ENCODE measurements at places on chromosomes 12 and 14. TPM values are rescaled to one million over a fixed set of nuclear protein-coding genes. Genes with fewer than 3 reads are reported as not detected.

The MYH7 gene
- not detected for total RNA-seq

The KRT2 gene
- total RNA-seq, result not detected

GRCh38 chr12:3002646-3003045, 43.4 kb downstream of the TEAD4 start:
- H3K27me3 ChIP-seq, result no peaks in the 10 kb centered on the region
- no peaks in the 10 kb centered on the region for H3K36me3 ChIP-seq
- DNase-seq, result no peak
- no peaks in the 10 kb centered on the region for H3K4me1 ChIP-seq
- no peak overlapping the region for H3K27ac ChIP-seq

- H3K36me3 ChIP-seq, result peaks cover 36% of the 10 kb centered on the region
- DNase-seq, result peak; percentile 2
- peaks cover 4% of the 10 kb centered on the region for H3K4me1 ChIP-seq
- no peaks in the 10 kb centered on the region for H3K27me3 ChIP-seq
Observed at GRCh38 chr12:46571608-46572007, 199.0 kb upstream of the SLC38A2 start.

- no peak overlapping the region for H3K27ac ChIP-seq
- DNase-seq, result no peak
- H3K4me1 ChIP-seq, result peaks cover 6% of the 10 kb centered on the region
Observed at GRCh38 chr12:57909056-57909455, 32.3 kb upstream of the ATP23 start.

The CLEC2B gene
- total RNA-seq, result 13.0 TPM

The PTHLH gene
- not detected for total RNA-seq

- no peaks in the 10 kb centered on the region for H3K4me1 ChIP-seq
- H3K36me3 ChIP-seq, result no peaks in the 10 kb centered on the region
- H3K4me3 ChIP-seq, result no peak overlapping the region
- DNase-seq, result no peak
- no peak overlapping the region for H3K27ac ChIP-seq
Observed at GRCh38 chr12:8553088-8553627, 12.5 kb upstream of the CLEC4E start.

GRCh38 chr12:3363608-3364007, 127.4 kb upstream of the PRMT8 start:
- H3K4me3 ChIP-seq, result no peak overlapping the region
- H3K4me1 ChIP-seq, result no peaks in the 10 kb centered on the region
- H3K27me3 ChIP-seq, result peaks cover 23% of the 10 kb centered on the region
- H3K27ac ChIP-seq, result no peak overlapping the region
- no peaks in the 10 kb centered on the region for H3K36me3 ChIP-seq
- no peak for DNase-seq

GRCh38 chr12:30725739-30726138, 29.0 kb downstream of the CAPRIN2 start:
- no peak for DNase-seq
- no peak overlapping the region for H3K27ac ChIP-seq
- H3K4me3 ChIP-seq, result no peak overlapping the region
- no peaks in the 10 kb centered on the region for H3K27me3 ChIP-seq

GRCh38 chr14:37708481-37708880, 113.1 kb downstream of the TTC6 start:
- no peaks in the 10 kb centered on the region for H3K36me3 ChIP-seq
- DNase-seq, result no peak
- H3K4me1 ChIP-seq, result no peaks in the 10 kb centered on the region
- H3K27me3 ChIP-seq, result no peaks in the 10 kb centered on the region
- no peak overlapping the region for H3K4me3 ChIP-seq

The LBHD2 gene
- not detected for total RNA-seq

- peak overlapping the region; percentile 79 for H3K27ac ChIP-seq
- no peaks in the 10 kb centered on the region for H3K27me3 ChIP-seq
- DNase-seq, result no peak
- no peak overlapping the region for H3K4me3 ChIP-seq
- H3K36me3 ChIP-seq, result peaks cover 33% of the 10 kb centered on the region
Observed at GRCh38 chr14:89485264-89485663, 68.2 kb upstream of the FOXN3 start.

DNA sequence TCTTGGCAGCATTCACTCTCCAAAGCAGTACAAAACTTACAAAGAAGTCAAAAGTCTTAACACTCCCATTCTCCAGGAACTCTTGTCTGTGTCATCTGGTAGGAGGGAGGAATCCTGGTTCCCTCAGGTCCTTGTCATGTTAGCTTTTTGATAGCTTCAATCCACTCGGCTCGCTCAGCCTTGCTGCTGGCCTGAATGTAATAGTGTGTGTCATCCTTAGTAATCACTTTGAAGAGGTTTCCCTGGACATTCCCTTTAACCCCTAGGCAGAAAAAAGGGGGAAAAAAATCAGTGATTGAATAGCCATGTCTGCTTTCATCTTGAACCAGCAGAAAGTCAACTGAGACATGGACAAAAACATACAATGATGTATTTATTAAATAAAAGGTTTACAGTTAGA, 24.8 kb downstream of the PLEK2 start:
- H3K27ac ChIP-seq, result no peak overlapping the region
- no peak overlapping the region for H3K4me3 ChIP-seq
- H3K36me3 ChIP-seq, result peaks cover 40% of the 10 kb centered on the region
- H3K4me1 ChIP-seq, result no peaks in the 10 kb centered on the region
- DNase-seq, result no peak
